Placental epithelial cell (primary cell): ENCODE measurements at places on chromosomes 7 and 10. TPM values are rescaled to one million over a fixed set of nuclear protein-coding genes. Genes with fewer than 3 reads are reported as not detected.

UPK3B gene
- 23.4 and 47.5 TPM in 2 replicates for total RNA-seq

FAS gene
- 16.1 and 21.7 TPM in 2 replicates for total RNA-seq

DDX56 gene
- 44.0 and 58.5 TPM in 2 replicates for total RNA-seq

IDE gene
- total RNA-seq = 14.5 and 32.3 TPM in 2 replicates

ASB4 gene
- under 0.01 and 0.65 TPM in 2 replicates for total RNA-seq

CALY gene
- not detected in 2 replicates for total RNA-seq
